ENCODE measurements at places on chromosomes 13 and 19. TPM values are rescaled to one million over a fixed set of nuclear protein-coding genes. Genes with fewer than 3 reads are reported as not detected.
A peak's percentile ranks its signal among the peaks of the same experiment; 100 is the strongest.

Gene THSD8
- total RNA-seq: 6.6 TPM

Gene NAPSA
- 1,284 TPM for total RNA-seq

Gene ZNF497
- 1.2 TPM for total RNA-seq

DNA sequence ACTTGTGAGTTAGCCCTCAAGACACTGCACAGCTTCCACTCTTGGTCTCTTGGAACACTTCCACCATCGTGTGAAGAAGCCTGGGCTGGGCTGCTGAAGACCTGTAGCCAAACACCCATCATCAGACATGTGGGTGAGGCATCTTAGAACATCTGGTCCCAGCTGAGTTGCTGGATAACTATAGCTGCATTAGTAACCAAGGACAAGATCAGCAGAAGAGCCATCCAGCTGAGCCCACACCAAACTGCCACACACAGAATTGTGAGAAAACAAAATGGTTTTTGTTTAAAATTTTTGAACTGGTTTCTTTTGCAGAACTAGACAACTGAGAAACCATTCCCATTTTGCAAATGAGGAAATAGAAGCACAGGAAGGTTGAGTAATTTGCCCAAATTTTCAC is 56.2 kb downstream of the CCNE1 start:
- H3K4me1 ChIP-seq: peaks cover 9% of the 10 kb centered on the region
- no peak overlapping the region for H3K4me3 ChIP-seq
- no peaks in the 10 kb centered on the region for H3K36me3 ChIP-seq
- no peak for DNase-seq
- H3K27me3 ChIP-seq: peaks cover 51% of the 10 kb centered on the region

GRCh38 chr19:45876411-45877197 is 9.3 kb downstream of the IRF2BP1 start:
- H3K4me1 ChIP-seq: peaks cover 9% of the 10 kb centered on the region
- DNase-seq: no peak
- H3K36me3 ChIP-seq: no peaks in the 10 kb centered on the region
- peak overlapping the region; percentile 18 for H3K4me3 ChIP-seq
- H3K27ac ChIP-seq: peak overlapping the region; percentile 63

DNA sequence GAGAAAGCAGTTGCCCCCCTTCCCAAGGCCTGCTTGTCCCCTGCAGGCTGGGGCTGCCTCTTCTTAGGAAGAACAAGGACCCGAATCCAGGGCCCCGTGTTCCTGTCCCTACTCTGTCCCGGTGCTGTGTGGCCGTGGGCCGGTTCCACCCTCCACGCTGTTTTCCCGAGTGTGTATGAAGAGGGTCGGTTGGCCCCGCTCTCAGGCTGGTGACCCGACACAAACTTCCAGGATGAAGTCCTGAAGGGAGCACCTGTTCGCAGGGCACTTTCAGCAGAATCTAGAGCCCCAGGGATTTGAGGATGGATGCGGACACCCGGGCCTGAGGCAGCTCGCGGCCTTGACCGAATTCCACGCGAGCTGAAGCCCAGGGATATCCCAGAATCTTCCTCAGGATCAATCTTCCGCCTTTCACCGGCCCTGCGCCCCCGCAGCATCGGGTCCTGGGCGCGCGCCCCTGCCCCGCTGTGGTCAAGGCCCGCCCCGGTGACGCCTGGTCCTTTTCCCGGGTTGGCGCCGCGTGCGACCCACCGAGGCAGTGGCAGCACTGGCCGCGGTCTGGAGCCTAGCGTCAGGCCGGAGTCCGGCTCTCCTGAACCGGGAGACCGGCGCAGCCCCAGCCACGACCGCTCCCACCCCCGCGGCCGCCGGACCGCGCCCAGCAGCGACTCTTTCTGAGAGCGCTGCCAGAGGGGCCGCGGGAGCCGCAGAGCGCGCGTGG is 528 bp upstream of the CHST8 start:
- H3K27ac ChIP-seq: no peak overlapping the region
- H3K27me3 ChIP-seq: peaks cover 39% of the 10 kb centered on the region
- H3K36me3 ChIP-seq: no peaks in the 10 kb centered on the region
- peak overlapping the region; percentile 38 for H3K4me3 ChIP-seq

DNA sequence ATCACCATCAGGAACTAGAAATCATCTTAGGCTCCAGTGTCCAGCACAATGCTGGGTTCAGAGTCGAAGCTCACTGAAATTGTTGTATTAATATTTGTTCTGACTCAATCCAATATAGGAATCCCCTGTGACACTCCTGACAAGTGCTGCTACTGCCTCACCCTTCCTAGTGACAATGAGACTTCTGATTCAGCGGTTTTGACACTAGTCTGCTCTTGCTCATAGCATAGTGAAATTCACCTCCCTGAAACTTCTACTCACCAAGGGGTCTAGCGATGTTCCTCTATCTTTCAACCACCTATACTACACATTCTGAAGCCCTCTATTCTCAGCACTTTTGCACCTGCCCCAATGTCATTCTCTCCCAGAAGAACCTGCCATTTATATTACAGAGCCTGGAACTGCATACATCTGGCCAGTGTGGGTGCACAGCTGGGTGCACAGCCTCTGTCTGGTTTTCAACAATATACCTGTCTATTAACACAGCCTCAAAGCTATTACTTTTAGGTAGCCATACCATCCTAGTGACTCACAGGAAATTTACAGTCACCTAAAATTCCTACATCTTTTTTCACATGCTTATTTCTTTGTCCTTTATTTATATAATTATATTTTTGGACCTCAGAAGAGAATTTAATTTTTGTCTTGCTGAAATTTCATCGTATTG is 88.3 kb downstream of the DOCK9 start:
- no peaks in the 10 kb centered on the region for H3K36me3 ChIP-seq
- no peak for DNase-seq
- no peak overlapping the region for H3K4me3 ChIP-seq
- H3K27ac ChIP-seq: no peak overlapping the region
- peaks cover 20% of the 10 kb centered on the region for H3K4me1 ChIP-seq

- H3K4me3 ChIP-seq: no peak overlapping the region
- no peaks in the 10 kb centered on the region for H3K36me3 ChIP-seq
- H3K27me3 ChIP-seq: no peaks in the 10 kb centered on the region
- no peak for DNase-seq
Observed at GRCh38 chr19:4678881-4679790, 9.0 kb upstream of the MYDGF start.

DNA sequence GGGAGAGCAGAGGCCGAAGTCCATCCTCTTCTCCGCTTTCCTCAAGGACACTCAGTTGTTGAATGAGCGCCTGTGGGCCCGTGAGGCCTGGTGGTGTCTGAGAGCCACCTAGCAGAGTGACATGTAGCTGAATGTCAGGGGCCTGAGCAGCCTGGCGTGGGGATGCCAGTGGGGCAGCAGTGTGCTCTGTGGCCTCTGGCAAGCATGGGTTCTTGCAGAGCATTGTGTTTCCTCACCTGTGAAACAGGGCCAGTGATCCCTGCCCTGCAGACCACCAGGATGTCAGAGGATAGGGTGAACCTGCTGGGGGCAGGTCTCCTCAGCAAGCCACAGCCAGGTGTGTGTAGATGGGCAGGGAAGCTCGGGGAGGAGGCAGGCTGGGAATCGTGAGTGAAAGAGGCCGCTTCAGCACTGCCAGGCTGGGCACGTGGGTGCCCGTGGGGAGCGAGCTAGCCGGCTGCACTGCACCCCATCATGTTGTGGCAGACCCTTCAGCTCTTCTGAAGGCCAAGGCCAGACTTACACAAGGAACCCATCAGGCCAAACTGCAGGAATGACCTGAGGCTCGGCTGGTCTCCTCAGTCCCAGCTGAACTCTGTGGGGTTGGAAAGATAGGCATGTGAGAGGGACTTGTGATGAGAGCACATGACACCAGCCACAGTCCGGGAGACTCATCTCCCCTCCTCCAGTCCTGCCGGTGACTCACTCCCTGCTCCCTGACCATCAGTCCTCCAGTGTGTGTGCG is 5.0 kb downstream of the PPP1R37 start:
- no peaks in the 10 kb centered on the region for H3K36me3 ChIP-seq
- H3K4me3 ChIP-seq: no peak overlapping the region
- no peaks in the 10 kb centered on the region for H3K27me3 ChIP-seq
- H3K4me1 ChIP-seq: peaks cover 60% of the 10 kb centered on the region

DNA sequence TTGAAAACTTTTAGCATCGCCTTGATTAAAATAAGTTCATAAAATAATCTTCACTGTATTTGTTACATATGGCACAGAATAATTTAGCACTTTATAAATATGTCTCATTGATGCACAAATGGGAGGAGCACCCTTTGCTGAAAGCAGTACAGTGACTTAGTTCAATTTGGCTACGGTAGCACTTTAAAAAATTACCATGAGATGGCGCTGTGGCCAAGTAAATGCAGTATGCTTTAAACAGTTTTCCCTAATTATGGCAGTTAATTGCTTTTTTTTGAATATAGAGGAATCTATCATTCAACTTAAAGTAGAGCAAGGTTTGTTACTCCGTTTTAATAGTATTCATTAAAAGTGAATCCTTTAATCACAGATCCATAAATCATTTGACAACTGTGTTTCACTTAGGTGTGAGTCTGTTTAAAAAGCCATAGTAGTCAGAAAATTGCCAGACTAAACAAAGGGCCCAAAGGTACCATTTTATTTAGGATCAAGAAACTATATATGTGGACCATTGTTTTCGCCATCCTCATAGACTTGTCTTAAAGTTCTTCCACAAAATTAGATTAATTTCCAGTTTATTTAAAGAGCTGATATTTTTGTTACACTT is 34.7 kb upstream of the ESD start:
- H3K27me3 ChIP-seq: no peaks in the 10 kb centered on the region
- H3K4me1 ChIP-seq: no peaks in the 10 kb centered on the region
- peak; percentile 60 for DNase-seq
- no peaks in the 10 kb centered on the region for H3K36me3 ChIP-seq
- H3K4me3 ChIP-seq: no peak overlapping the region

All from left lung (tissue), 14 donors.